KG1 (cell line): ENCODE measurements at places on chromosomes 2 and 18.

GRCh38 chr18:70329071-70329470 lies 40.2 kb downstream of the SOCS6 start:
- no peak for DNase-seq

DNA sequence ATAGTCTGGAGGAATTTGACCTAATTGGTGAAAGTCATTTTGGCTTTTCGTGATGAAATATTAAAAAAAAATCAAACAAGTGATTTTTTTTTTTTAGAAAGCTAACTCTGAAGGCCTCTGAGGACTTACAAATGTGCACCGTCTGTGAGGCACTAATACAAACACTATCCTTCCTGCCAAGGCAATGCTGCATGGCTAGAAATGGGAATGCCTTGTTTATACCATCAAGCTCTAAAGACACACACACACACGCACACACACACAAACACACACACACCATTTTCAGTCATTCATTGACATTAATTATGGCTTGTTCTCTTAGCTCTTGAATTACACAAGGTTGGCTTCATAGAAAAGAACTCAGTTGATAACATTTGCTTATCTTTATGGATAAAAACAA lies 1242.0 kb upstream of the ACVR2A start:
- no peak for DNase-seq

DNA sequence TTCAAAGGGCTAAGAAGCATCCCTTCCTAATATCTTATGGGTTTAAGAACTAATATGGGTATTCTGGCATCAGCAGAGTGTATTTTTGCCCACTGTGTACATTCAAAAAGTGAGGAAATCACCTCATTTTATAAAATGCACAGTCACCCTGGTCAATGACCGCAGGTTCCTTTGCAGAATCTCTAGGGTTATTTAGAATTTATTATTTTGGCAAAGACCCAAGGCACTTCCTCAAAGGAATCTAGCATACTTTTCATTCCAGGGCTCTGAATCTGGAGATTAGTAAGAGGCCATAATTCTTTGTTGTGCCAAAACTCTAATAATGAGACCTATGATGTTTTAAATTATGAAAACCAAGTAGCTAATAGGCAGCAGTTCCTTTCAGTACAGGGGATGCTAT lies 27.2 kb upstream of the CDH2 start:
- DNase-seq: no peak

GRCh38 chr2:120403261-120403660 lies 57.3 kb downstream of the INHBB start:
- no peak for DNase-seq

DNA sequence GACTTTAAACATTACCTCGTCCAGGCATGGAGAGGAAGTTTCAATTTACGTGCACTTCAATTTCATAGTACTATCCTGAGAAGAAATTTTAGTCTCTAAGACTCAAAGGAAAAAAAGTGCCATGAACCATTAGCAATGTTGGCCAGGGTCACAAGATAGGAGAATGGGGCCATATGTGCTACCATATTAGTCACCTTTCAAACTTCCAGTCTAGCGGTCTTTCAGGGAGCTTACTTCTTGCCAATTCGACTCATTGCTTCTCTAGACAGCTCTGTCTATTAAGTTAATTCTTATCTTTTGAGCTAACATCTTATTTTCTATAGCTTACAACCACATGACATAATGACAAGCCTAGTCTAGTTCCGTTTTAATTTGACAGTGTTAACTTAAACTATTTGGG lies 129.1 kb downstream of the ANKRD44 start:
- DNase-seq: no peak

DNA sequence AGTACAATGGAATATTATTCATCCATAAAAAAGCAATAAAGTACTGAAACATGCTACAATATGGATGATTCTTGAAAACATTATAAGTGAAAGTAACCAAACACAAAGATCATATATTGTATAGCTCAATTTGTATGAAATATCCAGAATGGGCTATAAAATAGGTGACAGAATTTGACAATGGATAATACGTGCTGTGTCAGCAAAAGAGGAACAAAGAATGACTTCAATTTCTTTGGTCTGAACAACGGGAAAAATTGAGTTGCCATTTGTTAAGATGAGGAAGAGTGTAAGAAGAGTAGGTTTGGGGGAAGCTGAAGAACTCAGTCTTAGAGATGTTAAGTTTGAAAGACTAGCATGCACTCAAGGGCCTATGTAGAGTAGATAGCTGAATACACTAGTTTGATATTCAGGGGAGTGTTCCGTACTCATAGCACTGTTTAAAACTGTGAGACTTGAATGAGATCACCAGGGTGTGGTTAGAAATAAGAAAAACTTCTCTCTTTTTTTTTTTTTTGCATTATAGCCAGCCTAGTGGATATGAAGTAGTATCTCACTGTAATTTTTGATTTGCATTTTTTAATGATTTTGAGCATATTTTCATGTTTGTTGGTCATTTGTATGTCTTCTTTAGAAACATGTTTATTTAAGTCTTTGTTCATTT lies 213.6 kb downstream of the NR4A2 start:
- DNase-seq: no peak

GRCh38 chr2:28274911-28275685 lies 117.6 kb upstream of the FOSL2 start:
- no peak for DNase-seq

DNA sequence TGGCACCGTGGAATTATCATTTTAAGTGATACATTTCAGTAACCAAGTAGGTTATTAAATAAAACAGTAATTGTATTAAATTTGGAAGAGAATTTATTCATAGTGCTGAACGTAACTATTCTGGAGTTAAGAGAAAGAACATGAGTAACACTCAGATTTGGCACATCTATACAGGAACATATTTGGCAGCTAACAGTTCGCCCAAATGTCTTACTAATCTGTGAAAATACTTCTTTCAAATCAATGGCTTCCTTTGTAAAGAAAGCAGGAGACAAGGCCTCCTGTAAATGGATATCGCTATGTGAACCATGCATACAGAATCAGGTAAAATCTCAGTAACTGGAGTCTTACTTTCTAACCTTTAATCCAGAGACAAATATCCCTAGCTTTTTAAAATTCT lies 64.4 kb downstream of the ZNF516 start:
- DNase-seq: no peak
